HL-60 (cell line): ENCODE measurements at places on chromosomes 2 and 18.

DNA sequence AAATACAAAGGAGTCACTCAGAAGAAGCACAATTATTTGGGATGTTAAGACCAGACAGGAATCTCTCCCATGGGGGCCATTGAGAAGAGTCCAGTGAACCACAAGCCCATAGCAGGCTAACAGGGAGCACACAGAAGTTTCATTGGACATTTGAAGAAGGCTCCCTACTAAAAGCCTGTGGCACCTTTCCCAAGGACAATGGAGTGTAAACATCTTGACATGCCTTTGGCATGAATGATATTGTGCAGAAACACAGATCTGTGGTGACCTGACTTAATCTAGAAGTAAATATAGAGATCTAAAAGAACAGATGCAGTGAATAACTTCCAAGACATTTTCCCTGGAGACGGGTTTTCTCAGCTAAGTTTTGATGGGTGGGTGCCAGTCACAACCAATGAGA is 221.5 kb downstream of the EPHA4 start:
- DNase-seq = no peak

DNA sequence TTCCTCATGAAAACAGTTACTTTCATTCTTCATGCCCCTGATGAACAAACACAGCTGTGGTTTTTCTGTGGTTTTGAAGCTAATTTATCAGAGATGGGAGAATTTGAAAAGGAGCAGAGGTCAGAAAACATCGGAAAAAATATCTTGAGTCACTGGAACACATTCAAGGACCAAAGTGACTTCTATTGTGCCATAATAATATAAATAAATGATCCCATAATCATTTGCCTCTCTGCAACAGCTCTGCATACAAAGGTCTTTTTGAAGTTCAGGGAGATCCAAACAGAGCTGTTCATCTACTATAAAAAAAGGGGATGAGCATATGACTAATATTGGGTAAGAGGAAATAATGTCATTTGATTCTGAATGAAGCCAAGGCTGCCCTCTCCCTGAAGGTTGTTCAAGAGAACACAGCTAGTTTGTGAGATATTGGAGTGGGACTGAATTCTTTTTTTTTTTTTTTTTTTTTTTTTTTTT is 201.3 kb upstream of the GALNT5 start:
- DNase-seq = no peak

DNA sequence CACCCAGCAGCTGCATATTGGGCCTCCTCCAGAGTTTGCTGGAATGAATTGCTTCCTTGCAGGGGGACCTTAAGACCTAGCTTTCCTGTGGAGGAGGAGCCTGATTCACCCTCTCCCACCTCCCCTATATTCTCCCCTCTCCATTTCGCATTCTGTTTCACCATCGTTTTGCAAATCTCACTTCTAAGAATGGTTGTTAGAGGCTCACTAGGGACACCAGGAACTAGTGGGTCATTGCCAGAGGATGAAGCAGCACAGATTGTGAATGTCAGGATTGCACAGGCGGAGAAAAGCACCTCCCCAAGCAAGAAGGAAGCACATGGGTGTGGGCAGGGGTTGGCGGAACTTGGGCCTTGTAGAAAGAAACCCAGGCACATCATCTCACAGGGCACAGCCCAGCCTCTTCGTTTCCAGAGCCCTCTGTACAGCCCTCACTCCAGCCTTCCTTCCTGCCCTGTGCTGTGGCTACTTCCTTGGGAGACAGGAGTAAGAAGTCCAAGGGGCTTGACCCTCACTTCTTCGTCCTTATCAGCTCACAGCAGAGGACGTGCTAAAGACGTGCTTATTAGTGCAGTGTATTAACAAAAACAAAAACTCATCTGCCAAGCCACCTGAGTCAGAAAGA is 63.4 kb downstream of the TACR1 start:
- no peak for DNase-seq

DNA sequence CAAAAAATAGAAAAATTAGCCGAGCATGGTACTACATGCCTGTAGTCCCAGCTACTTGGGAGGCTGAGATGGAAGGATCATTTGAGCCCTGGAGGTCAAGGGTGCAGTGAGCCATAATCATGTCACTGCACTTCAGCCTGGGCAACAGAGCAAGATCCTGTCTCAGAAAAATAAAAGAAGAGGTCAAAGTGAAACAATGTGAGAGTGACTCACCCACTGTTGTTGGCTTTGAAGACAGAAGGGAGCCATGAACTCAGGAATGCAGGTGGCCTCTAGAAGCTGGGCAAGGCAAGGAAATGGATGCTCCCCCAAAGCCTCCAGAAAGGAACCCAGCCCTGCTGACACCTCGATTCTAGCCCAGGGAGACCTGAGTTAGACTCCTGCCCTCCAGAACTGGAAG is 3.7 kb upstream of the TMEM214 start:
- DNase-seq = no peak

GRCh38 chr2:86512034-86512433 is 51.2 kb downstream of the CHMP3 start:
- DNase-seq = no peak

DNA sequence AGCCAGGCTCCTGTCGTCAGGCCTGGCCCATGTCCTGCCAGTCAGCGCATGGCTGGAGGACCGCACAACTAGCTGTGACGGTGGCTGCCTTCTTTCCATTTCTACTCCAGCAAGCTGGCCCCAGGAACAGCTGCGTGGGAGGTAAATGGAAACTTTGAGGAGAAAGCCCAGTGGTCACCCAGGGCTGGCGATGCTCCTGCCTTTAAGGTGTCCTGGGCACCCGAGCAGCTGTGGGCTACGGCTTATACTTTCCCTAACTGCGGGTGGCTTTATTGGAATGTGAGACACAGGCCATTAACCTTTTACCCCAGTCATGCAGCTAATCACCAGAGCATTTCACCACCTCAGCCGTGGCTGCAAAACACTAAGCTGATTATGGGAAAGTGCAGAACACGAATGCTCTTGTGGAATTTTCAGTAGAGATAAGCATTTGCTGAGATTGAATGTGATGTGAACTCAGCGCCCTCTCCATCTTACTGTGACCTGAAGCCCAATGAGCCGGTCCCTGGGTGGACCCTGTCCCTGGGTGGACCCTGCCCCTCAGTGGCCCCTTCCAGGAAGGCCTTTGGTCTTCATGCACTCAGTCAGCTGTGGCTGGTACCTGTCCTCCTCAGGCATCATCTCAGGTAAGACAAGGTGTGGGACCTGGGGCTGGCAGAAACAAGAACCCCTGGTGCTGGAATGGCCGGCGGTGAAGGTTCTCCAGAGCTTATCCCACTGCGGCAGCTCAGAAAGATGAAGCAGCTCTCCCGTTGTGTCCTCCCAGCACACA is 275.4 kb upstream of the HS6ST1 start:
- DNase-seq = no peak

DNA sequence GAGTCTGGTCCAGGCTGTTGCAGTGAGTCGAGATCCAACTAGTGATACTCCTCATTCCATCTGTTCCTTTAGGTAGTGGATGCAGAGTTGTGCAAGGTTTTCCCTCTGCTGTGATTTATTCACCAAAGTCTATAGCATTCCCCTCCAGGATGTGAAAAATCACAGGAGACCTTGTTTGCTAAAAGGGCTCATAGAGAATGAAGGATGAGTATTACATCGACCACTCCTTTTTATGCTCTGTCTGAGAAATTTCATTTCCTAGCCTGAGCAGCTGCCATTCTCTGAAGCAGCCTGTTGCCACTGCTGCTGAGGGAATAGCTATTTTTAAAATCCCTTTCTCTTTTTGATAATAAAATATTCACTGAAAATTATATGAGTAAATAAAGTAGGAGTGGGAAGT is 134.1 kb upstream of the LRRTM1 start:
- no peak for DNase-seq

DNA sequence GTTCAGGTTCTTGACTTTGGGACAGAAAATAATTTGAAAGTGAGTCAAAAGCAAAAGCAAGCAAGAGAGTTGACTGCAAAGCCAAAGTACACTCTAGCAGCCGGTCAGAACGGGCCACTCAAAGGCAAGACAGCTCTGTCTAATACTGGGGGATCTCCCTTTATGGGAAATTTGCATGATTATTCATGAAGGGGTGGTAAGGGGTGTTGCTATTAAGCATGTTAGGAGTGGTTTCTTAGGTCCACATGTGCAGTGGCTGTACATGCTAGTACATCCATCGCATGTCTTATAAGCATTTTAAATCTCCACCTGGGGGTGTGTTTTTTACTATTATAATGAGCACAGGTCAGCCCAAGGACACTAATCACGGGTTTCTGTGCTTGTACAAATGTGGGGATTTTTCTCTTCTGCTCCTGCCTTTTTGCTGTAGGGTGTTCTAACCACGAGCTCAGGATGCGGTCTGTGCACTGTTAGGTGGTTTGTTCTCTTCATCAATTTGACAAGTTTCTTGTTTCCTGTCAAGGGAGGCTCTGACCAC is 60.2 kb upstream of the SPP2 start:
- DNase-seq = no peak
